ENCODE measurements at places on chromosomes 2 and 18. TPM values are rescaled to one million over a fixed set of nuclear protein-coding genes. Genes with fewer than 3 reads are reported as not detected.

ADGRF3 gene
- 0.97 TPM for total RNA-seq

- DNase-seq, result no peak
Observed at GRCh38 chr18:6982398-6982797, 135.2 kb downstream of the LAMA1 start.

DNA sequence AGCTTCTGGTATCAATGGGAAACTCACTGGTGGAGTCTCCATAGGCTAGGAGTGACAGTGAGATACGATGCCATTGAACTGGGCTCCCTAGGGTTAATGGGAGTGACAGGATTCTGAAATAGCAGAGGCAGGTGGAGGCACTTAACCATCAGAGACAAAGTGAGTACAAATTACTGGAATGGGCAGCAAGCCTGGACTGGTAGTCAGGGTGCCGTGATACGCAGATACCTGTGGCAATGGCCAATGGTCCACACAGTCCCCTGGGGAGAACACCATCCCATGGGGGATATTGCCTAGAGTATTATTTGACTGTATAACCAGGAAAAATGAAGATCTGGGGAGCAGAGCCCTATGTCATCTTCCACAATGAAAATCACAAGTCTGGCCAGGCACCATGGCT lies 17.3 kb downstream of the CHCHD5 start:
- no peak for DNase-seq

DNA sequence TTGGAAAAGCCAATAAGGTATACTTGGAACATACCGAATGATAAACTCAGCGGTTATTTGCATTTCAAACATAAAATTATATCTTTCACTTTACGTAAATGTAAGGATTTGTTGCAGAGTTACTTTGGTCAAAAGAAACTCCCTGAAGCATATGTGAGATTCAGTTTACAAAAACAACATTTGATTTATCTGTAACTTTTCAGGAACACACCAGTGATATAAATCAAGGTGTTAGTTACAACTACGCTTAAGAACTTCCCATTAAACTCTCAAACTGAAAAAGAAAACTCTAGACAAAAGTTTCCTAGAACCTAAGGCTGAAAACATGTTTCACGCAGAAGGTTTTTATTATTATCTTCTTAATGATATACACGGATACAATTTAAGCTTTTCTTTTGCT lies 110.6 kb upstream of the MEIS1 start:
- no peak for DNase-seq

DNA sequence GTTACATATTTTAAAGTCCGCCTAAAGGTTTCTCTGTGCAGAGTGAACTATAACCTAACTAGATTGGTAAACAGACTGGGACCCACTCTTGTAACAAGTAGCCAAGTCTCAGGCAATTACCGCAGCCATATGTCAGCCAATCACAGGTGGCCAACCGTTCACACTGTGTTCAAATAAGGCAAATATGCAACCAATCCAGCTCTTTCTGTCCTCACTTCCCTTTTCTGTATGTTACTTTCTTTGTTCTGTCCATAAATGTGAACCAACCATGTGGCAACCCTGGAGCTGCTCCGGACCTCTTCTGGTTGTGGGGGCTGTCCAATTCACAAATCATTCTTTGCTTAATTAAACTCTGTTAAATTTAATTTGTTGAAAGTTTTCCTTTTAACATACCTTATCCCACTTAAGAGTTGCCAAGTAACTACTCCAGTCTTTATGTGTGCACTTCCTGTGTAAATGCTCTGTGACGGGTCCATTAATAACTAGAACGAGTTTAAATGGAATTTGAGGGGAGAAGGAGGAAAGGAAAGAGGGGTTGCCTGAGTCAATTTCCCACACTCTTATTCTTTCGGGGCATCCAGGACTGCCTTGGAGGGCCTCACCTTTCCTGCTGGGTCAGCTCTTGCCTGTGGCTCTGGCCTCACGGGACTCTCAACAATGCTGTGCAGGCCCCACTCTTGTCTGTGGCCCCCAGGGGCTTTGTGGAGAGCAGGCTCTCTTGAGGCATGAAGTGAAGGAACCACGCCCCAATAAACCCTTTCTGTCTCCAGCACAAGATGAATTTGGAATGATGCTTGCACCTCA lies 6.6 kb upstream of the RPL37A start:
- DNase-seq, result no peak

GRCh38 chr2:40754912-40755311 lies 303.0 kb upstream of the SLC8A1 start:
- no peak for DNase-seq

- DNase-seq, result no peak
Observed at GRCh38 chr18:58135183-58135641, 91.2 kb downstream of the NEDD4L start.

DNAJC5G gene
- total RNA-seq, result not detected

LIPT1 gene
- 11.0 TPM for total RNA-seq

CYP26B1 gene
- total RNA-seq, result not detected

MAP3K19 gene
- not detected for total RNA-seq

- DNase-seq, result no peak
Observed at GRCh38 chr2:119553687-119554344, 9.6 kb downstream of the CFAP221 start.

GRCh38 chr2:27828305-27828704 lies 56.8 kb downstream of the MRPL33 start:
- no peak for DNase-seq

- DNase-seq, result no peak
Observed at GRCh38 chr2:146853741-146854444, 990.9 kb upstream of the ACVR2A start.

Data from T-helper 17 cell (primary cell).